ENCODE measurements at places on chromosomes 12 and 14.
A peak's percentile ranks its signal among the peaks of the same experiment; 100 is the strongest.

GRCh38 chr14:102497998-102498677, 11.4 kb downstream of the ANKRD9 start:
- no peak for DNase-seq

GRCh38 chr12:65500091-65500900, 221.8 kb downstream of the MSRB3 start:
- no peak for DNase-seq

- no peak for DNase-seq
These were observed 100.5 kb downstream of the ALG10B start for GRCh38 chr12:38417101-38417500.

- no peak for DNase-seq
These were observed 118.6 kb downstream of the SMOC1 start for GRCh38 chr14:69997849-69998248.

DNA sequence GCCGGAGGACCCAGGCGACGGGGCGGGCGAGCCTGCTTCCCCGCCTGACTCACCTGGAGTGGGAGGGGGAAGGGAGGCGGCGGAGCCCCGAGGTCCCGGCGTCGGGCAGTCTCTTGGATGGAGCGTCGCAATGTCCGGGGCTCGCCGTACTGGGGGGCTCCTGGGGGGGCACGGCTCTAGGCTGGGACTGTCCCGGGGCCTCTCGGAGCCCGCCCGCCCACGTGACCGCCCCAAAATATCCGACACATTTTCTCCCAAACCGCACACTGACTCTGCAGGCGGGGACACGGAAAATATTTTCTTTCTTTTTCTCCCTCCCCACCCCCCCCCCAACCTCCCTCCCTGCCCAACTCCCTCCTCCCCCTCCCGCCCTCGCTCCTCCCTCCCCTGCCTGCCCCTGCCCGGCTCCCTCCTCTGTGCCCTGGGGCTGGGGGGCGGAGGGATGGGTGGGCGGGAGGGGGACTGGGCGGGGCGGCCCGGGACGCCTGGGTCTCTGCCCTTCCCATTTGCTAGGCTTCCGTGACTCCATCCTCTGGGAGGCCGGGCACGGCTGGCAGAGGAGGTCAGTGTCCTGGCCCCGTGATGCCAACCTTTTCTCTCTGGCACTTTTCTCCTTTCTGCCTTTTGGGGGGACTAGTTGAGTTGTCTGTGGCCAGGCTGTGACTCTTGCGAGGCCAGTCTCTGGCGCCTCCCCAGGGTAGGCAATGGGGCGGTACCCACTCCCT, at the start of gene RARG:
RARG (minus strand) TSS at position 289 of the 725 bp plus-strand sequence. CDS start 4,664 bp downstream, outside the sequence.
- DNase-seq: no peak

GRCh38 chr12:77968021-77968420, 137.3 kb downstream of the NAV3 start:
- no peak for DNase-seq

GRCh38 chr12:55073043-55074022, 52.9 kb upstream of the OR9K2 start:
- peak; percentile 71 for DNase-seq

GRCh38 chr14:79949906-79950305, 261.4 kb downstream of the DIO2 start:
- DNase-seq: no peak

DNA sequence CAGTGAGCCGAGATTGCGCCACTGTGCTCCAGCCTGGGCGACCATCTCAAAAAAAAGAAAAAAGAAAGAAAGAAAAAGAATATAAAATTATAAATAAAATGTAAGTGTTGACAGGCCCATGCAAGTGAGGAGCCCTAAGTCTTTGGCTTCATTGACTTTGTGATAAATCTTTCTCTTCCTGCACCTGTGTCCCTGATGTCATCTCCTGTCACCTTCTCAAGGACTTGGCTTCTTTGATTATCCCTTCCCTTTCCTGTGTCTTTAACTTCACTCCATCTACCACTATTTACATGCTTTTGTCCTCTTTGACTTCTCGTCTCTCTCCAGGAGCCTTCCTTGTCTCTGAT, 33.6 kb upstream of the WNK1 start:
- no peak for DNase-seq

DNA sequence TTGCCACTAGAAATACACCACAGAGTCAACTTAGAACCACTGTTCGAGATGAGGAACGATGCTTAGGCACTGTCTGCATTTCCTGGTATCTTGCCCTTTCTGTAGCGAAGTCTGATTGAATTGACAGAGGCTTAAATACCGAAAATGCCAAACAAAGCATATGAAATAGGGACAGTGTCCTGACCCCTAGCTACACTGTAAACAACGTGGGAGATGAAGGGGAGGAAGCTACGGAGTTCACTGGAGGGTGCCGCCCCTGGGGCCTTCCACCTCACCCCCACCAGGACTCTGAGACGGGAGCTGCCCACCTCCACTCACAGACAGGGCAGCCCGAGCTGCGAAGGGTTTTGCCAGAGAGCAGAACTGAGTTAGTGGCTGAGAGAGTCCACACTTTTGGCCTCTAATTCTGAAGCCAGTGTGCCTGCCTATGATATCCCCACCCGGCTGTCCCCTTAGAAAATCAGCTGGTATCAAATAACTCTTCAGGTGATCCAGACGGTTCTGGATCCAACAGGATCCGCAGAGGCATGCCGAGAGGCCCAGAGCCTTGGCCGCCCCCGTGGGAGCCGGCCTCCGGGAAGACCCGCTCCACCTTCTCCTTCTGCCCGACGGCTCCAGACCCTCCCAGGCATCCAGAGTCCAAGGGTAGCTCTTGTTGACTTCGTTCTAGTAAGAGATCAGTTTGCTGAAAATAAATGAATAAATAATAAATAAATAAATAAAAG, 230.7 kb upstream of the DIO3 start:
- no peak for DNase-seq

DNA sequence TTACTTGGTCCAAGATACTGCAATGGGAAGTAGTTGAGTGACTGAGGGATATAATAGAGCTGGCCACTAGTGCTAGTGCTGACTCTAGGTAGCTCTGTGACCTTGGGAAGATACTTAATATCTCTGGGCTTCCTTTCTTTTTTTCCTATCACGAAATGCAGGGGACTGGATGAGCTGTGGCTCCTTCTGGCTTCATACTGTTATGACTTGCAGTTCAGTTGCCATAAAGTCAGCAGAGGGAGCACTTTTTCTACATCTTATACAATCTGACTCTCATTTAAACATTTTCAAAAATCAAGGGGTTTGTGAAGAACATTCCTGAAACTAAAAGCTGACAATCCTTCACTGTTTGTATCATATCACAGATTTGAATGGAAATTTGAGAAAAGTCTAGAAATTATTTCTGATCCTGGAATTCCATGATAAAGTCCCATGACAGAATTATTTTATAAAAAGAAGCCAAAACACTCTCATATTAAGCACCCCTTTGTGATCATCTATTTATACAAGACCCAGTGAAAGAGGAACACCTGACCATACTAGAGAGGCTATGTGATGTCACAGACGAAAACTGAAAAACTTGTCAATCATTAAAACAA, 5.3 kb downstream of the BHLHE41 start:
- peak; percentile 21 for DNase-seq

GRCh38 chr12:93889516-93890212, 212.5 kb downstream of the CRADD start:
- no peak for DNase-seq

DNA sequence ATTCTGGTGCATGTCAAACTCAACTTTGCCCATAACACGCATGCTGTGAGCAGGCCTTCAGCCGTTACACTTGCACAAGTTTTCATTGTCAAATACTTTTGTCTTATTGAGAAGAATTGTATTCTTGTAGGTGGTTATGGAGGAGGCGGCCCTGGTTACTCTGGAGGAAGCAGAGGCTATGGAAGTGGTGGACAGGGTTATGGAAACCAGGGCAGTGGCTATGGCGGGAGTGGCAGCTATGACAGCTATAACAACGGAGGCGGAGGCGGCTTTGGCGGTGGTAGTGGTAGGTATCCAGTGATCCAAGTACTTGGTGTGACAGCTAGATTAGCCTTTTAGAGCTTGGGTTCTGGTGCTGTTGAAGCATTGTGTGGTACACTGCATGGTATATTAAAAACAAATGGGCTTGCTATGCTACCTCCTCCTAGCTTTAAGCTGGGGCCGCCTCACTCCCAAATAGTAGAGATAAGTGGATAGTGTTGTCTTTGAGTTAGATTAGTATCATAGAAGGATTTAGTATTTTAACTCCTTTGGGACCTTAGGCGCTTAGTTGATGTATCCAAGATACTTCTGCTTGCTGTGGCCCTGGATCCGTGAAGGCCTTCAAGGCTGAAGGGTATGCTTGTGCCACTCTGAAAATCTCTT, 2.5 kb downstream of the HNRNPA1 start:
- no peak for DNase-seq

DNA sequence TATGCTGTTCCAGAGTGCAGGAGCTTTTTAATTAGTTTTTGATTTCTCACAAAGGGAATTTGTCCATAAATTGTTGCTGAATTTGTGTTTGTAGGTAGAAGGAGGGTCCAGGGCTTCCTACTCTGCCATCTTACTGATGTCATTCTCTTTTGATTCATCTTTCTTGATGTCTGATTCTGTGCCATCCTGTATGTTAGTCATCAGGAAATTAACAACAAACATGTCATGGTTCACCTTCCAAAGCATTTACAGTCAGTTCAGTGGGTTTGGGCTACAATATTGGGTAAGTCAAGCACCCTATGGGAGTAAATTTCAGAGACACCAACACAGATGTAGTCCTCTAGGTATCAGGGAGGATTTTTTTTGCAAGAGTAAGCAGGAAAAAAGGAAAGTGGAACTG, 135.2 kb upstream of the SLC38A2 start:
- no peak for DNase-seq

DNA sequence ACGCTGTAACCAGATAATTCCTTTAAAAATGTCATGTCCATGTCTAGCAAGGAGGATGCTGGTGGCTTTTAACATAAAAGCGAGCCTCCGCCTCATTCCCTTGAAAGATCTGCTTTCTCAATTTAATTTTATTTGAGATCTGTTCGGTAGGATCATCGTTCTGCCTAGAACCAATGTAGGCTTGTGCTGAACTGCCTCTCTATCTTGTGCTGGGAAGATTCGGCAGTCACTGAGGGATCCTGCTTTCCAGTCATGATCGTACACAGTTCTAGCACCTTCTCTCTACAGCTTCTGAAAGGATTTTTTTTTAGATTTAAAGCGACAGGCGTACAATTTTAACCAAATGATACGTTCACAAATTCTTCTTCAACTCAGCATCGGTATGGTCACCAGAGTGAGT, 54.3 kb downstream of the PEBP1 start:
- DNase-seq: no peak

- DNase-seq: no peak
These were observed 117.6 kb downstream of the SLC25A47 start for GRCh38 chr14:100440758-100441203.

DNA sequence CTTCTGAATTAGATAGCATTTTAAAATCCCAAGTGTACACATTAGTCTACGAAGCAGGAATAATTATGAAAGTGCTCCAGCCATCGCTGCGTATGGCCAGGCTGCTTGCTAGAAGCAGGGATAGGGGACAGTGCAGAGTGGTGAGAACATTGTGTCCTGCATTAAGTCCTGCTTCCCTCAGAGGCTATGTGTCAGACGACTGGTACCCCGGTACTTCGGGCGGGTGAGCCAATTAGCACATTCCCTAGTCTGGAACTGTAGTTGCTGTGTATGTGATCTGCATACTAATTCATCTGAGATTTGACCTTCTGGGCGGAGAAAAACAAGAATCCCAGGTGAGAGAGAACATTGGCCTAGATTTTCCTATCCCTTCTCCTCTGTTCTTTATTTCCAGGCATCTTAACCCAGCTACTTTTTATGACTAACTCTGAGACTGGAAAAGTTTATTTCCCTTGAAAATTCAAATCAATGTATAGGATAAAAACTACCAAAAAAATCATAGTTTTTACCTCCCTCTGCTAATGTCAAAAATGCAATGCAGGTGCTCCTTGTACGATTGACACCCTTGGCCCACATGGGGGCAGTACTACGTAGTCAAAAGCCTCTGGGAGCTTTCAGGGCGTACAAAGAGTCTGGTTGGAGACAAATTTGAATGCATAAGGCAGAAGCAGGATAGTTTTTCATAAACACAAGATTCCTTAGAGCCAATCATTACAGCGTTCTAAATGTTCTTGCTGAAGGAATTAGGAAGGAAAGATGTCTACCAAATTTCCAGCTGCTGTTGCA, 764.3 kb downstream of the NOVA1 start:
- DNase-seq: peak; percentile 5

GRCh38 chr14:64614805-64615391, 65.1 kb downstream of the PPP1R36 start:
- peak; percentile 92 for DNase-seq

- no peak for DNase-seq
These were observed 267.4 kb downstream of the ADAMTS20 start for GRCh38 chr12:43284486-43285158.

- no peak for DNase-seq
These were observed 130.8 kb upstream of the PLEKHG7 start for GRCh38 chr12:92571844-92572543.

GRCh38 chr12:49014547-49014946, 4.0 kb downstream of the PRKAG1 start:
- DNase-seq: no peak

GRCh38 chr12:54661048-54661447, 12.9 kb upstream of the DCD start:
- DNase-seq: no peak

DNA sequence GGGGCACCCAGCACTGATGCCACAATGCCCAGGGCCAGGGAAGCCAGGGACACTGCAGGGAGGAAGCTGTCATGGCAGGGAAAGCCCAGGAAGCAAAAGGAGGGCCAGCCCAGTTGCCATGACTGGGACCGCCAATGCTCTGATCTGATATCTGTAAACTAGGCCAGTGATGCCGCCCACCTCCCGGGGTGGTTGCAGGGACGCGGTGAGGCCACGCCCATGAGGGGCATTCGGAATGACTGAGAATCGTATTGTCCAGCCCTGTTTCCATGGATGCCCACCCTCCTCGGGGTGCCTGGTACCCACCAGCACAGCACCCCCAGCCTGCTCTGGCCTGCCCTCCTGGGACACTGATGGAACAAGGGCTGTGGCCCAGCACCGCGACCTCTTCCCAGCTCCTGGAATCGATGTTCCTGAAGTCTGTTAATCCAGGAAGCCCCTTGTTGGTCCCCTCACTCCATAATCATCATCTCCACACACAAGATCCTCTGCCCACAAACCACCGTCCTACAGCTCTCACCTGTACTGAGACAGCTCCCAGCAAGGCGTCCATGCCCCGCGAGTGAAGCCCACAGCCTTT, 48.7 kb downstream of the CHGA start:
- DNase-seq: no peak

DNA sequence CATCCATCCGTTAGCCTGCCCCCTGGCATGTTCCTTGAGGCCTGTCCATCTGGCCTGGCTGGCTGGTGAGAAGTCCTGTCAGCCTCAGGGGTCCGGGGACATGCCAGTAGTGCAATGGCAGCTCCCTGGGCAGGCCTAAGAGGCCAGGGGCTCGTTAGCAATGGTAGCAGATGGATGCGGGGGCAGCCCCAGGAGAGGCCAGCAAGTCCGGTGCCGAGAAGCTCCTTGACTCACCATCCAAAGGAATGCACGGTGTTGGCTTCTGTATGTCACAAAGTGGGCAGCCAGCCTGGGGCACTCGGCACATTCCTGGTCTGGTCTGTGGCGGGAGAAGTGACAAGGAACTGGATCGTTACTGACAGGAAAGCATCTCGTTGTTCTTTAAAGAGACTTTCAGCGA, 319.9 kb downstream of the CACNA1C start:
- no peak for DNase-seq

GRCh38 chr14:32698831-32699230, 239.8 kb upstream of the NPAS3 start:
- DNase-seq: no peak
